ENCODE measurements at places on chromosomes 1 and 21.

DNA sequence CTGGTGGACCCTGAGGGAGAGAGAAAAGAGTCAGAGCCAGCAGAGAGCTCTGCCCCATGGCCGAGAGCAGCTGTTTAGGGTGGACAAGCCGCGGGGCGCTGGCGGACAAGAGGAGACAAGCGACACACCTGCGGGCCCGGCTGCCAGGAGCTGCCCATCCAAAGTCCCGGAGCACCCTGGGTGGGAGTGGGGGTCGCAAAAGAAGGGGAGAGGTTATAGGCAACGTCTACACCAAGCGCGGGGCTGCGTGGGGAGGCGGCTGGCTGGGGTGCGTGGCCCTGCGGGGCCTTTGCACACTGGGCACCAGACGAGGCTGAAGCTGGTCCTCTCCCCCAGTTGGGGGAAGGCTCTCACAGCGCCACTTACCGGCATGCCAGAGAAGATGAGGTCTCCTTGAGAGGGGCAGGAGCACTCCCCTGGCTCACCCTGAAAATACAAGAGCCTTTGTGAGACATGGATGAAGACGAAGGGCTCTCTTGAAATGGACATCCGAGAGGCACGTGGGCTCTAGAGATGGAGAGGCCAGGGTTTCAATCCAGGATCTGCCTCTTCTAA lies 24.1 kb downstream of the COL16A1 start:
- no peak for DNase-seq

DNA sequence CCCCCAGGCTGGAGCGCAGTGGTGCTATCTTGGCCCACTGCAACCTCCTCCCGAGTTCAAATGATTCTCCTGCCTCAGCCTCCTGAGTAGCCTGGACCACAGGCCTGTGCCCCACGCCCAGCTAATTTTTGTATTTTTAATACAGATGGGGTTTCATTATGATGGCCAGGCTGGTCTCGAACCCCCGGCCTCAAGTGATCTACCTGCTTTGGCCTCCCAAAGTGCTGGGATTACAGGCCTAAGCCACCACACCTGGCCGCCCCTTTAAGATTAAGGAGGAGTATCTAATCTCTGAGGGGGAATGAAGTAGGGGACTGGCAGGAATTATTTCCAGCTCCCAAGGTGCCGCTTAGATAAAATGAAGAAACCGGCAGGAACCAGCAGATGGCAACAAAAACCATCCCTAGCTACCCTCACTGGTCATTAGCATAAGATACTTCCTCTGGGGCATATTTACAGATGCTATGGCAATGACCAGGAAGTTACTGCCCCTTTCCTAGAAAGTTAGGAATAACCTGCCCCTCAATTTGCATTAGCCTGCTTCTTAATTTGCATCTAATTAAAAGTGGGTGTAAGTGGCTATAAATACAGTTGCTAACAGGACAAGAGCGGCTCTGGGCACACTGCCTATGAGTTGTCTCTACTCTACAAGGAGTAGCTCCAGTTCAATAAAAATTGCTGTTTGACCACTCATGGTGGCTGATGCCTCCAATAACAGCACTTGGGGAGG lies 7.1 kb upstream of the NSUN4 start:
- no peak for DNase-seq

DNA sequence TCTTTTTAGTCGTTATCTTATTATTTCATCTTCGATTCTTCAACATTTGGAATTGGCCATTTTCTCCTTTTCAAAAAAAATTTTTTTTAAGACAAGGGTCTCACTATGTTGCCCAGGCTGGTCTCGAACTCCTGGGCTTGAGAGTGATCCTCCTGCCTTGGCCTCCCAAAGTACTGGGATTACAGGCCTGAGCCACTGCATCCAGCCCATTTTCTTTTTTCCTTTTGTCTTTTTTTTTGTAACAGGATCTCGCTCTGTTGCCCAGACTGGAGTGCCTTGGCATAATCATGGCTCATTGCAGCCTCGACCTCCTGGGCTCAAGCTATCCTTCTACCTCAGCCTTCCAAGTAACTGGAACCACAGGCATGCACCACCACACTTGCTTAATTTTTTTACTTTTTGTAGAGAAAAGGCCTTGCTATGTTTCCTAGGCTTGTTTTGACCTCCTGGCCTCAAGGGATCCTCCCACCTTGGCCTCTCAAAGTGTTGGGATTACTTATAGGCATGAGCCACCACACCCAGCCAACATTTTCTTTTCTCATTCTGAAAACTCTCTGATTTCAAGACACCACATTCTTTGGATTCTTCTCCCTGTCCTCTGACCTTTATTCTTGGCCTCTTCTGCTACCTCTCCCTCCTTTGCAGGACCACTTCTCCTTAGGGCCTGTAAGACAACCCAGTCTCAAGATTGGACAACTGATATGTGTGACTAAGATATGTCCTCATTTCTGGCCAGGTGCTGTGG lies 6.0 kb upstream of the MAP1LC3C start:
- no peak for DNase-seq

GRCh38 chr1:221788466-221788865 lies 46.6 kb upstream of the DUSP10 start:
- DNase-seq = no peak

DNA sequence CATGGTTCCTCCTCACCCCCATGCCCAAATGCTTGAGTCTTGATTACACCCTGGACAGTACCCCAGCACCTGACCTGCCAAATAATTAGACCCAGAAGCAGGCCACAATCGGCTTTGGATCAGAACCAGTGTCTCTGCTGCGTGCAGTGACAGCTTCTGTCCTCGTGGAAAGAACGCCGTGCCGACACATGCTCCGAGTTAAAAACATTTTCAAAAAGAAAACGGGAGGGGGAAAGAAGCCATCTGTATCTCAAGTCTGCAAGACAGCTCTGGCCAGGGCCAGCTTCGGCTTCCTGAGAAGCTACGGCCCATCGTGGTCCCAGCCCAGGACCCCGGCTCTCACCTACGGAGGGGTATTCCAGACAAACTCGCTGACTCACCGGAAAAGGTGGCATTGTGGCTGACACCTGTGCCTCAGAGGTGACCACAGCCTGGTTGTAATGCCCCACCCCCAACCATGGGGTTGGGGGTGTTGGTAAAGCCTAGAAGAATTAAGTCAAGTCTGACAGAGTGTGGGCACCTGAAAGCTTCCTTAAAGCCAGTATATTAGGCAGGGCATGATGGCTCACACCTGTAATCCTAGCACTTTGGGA lies 25.8 kb downstream of the SSBP3 start:
- DNase-seq = no peak

DNA sequence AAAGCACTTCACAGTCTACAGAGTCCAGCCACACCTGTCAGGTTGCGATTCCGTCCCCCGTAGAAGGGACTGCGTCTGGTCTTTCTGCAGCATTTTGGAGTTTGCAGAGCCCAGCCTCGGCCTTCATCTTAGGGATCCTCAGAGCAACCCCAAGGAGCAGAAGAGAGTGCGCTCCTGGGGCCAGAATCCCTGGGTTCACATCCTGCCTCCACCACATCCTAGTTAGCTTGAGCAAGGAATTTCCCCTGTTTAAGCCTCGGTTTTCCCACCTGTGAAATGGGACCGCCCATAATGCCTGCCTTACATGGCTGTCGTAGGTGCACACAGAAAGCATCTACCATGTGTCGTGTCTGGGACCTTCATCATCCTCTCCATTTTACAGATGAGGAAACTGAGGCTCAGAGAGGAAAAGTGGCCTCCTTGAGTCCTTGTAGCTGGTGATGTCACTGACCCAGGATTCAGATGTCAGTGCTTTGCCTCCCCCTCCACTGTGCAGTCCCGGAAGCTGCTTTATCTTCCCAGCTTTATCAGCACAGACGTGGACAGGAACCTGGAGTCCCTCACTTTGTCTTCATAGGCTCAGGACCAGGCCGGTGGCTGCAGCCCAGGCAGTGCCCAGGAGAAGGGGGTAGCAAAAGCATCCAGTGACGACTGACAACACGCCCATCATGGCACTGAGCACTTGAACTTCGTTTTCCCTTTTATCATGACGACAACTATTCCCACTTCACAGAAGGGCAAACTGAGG lies 438.5 kb downstream of the MATN1 start:
- DNase-seq = no peak

GRCh38 chr1:212107481-212107880 lies 71.9 kb downstream of the DTL start:
- DNase-seq = no peak

DNA sequence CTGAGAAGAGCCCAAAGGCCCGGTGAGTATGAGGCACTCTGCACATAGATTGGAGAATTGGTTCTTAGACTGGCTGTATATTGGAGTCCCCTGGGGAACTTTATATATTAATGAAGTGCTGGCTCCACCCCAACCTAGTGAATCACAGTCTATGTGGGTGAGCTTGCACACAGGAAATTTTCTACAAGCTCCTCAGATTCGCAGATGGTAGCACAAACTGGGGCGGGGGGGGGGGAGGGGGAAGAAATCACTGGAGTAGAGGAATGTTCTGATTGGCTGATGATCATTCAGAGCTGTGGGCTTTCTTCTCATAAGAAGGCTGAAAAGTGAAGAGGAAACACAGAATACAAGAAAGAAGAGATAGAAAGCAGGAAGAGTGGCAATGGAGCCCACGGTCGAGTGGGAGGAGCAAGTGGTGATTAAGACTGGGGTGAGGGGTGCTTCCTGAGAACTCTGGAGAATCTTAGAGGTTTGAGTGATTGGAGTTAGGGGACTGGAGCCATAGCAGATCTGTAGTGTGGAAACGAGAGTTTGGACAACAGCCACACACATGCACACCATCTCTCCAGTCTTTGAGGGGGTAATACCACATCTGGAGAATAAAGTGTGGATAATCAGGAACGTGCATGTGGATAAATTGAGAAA lies 465.9 kb upstream of the DAB1 start:
- no peak for DNase-seq

- DNase-seq = no peak
Observed at GRCh38 chr1:107653765-107654164, 311.2 kb downstream of the VAV3 start.

- no peak for DNase-seq
Observed at GRCh38 chr1:110829955-110830553, 42.9 kb upstream of the CD53 start.

DNA sequence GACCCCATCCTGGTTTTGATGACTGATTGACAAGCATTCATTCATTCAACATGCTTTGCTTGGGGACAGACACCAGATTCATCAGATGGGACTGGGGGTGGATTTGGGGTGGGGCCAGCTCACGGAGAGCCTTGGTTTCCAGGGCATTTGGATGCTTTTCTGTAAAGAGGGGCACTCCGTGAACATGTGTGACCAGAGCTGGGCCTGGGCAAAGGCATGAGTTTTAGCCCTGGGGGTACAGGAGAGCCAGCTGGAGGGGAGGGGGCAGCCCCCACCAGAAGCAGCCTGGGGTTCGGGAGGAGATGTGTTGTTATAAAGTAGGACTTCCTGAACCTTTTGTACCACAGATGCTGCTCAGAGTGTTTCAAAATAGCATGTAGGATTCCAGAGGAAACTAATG lies 99.7 kb downstream of the RIPK4 start:
- DNase-seq = no peak

GRCh38 chr1:19369396-19370090 lies 57.4 kb downstream of the SLC66A1 start:
- no peak for DNase-seq

DNA sequence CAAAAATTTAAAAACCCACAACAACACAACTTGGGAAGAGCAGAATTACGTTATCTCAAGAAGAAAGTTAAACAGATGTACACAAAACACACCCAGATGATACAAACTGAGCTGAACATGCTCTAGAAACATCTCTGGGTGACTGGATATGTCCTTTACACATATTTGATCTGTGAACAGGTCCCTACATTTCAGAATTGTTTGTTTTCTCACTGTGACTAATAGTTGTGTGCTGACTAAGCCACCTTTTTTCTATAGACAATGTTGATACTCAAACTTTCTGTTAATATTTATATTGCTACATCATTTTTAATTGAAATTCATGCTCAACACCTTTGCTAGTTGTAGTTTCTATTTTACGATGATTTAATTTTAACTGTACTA lies 1.0 kb upstream of the F11R start:
- no peak for DNase-seq

GRCh38 chr1:24896596-24897262 lies 33.3 kb downstream of the RUNX3 start:
- no peak for DNase-seq

GRCh38 chr1:238401144-238401543 lies 510.4 kb upstream of the ZP4 start:
- DNase-seq = no peak

DNA sequence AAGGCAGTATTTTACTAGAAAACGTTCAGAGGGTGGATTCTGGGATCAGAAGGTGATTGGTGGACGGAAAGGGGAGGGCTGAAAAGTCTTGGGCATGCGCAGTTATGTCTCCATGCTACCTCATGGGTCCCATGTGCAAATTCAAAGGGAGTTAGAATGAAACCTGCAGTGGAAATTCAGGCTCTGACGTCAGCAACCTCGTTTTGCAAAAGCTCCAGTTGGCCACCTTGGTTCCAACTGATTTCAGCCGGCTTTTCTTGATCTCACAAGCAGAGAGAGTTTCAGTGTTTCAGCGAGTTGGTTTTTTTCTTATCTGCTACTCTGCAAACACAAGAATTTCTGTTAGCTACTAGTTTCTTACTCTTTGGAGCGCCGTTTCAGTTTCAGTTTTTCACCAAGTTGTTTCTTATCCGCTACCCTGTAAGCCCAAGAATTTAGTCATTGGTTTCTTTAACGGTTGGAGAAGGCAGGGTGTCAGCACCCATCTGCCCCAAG lies 69.8 kb upstream of the PGBD5 start:
- DNase-seq = no peak

- DNase-seq = no peak
Observed at GRCh38 chr1:25243907-25244306, 3.3 kb downstream of the RSRP1 start.

GRCh38 chr1:29760067-29760564 lies 523.8 kb downstream of the PTPRU start:
- no peak for DNase-seq

- DNase-seq = no peak
Observed at GRCh38 chr1:1986451-1987141, 17.0 kb downstream of the CFAP74 start.

GRCh38 chr1:187943606-187944403 lies 1115.1 kb downstream of the PLA2G4A start:
- DNase-seq = no peak

- no peak for DNase-seq
Observed at GRCh38 chr1:167496797-167497619, 21.3 kb downstream of the CD247 start.

DNA sequence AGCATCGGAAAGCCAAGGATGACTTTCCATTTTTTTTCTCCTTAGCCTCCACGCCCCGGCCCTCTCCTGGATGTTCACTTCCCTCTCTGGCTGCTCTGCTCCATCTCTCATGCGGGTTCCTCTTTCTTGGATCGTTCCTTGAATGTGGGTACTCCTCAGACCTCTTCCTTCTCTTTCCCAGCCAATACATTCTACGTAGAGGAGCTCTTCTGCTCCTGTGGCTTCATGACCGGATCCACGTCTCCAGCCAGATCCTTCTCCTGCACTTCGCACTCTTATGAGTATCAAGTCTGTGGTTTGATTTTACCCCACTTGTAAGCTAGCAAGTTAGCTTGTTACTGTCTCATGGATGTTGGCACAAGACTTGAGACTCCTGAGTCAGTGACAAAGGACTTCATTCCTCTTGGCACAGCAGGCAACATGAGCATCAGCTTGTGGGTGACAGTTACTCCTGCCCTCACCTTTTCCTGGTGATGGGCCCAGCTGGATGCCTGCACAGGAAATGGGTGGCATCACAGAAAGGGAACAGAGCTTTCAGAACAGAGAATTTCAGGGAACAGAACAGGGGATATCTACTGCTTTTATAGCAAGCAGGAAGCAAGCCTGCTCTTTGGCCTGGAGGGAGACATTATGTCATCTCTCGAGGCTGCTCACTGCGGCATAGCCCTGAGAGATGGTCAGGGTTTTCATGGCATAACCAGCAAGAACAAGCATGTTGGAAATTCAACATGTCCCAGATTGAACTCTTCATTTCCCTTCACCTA lies 100.1 kb upstream of the KIF26B start:
- no peak for DNase-seq

- DNase-seq = no peak
Observed at GRCh38 chr1:116403496-116404136, 30.6 kb downstream of the ATP1A1 start.

All from stimulated activated CD8-positive, alpha-beta memory T cell treated with anti-CD3 and anti-CD28 coated beads, Interleukin-7, amount 100 ng/mL, for 4 hours (primary cell).